Epithelial cell of proximal tubule (primary cell): ENCODE measurements at places on chromosomes 11 and 22. TPM values are rescaled to one million over a fixed set of nuclear protein-coding genes. Genes with fewer than 3 reads are reported as not detected.

The KCNJ1 gene
- not detected in 2 replicates for total RNA-seq

The IRF7 gene
- total RNA-seq, result 25.6 and 40.8 TPM in 2 replicates

DNA sequence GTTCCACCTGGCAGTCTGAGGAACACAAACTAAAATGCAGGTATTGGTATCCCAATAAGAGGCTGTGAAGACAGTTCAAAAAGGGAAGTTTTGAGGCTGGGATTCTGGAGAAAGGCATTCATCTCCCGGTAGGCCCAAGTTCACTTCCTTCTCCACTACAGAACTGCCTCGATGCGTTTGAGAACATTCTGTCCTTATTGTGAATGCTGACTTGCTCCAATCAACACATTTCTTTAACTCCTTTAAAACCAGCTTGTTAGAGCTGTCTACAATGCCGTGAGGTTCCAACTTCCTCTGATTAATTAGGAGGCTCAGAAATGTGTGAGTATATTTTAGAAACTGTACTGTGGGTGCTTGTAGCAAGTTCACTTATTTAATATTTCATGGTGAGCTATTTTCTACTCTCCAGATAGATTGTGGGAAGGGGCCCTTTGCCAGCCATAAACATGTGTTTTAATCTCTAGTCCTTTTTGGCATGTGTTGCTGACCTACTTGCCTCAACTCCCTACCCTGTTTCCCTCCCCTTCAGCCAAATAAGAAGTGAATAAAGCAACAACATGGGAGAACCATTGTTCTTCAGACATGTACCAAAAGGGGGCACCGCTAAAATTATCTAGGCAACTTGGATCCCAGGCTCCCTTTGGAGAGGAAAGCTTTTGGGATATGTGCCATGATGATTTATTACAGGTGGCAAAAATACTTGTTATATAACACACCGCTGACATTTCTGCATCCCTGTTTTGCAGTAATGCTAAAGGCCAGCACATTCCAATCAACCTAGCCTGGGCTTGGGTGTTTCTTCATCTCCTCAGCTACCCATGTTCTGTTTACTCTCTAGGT is 245.6 kb downstream of the BLID start:
- no peak for DNase-seq

- DNase-seq, result no peak
These were observed 23.9 kb downstream of the IL10RA start for GRCh38 chr11:118009864-118010737.

DNA sequence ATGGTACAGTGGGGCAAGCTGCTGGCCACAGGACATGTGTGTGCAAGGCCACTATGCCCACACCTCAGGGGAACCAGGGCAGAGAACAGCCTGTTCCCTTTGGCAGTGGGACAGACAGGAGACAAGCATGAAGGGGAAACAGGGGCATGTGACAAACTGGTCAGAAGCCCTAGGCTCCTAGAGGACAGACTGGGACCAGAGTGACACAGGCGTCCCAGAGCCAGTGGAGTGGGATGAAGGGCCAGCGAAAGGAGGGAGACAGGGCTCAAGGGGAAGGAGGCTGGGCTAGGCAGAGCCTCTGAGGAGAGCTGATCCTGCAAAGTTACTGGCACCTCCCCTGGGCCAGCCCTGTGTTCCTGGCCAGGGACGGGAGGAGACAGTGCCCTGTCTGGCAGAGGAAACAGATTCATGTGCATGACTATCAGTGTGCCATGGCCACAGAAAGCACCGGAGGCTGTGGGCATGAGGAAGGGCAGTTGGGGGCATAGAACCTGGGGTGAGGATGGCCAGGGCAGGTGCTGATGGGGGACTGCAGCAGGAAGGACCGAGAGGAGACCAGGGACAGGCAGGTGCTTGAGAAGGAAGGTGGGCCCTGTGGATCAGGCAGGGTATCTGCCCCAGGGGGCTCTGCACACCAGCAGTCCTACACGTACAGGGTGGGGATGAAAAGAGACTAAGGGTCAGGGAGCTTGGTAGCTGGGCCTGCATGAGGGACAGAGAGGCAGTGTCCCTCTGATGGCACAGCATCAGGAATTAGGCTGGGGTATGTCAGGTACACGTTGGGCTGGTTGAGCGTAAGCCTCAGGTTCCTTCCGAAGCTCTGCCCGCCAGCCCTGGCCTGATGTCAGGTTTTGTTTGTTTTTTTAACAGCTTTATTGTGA is 9.8 kb downstream of the DERL3 start:
- DNase-seq, result no peak

DNA sequence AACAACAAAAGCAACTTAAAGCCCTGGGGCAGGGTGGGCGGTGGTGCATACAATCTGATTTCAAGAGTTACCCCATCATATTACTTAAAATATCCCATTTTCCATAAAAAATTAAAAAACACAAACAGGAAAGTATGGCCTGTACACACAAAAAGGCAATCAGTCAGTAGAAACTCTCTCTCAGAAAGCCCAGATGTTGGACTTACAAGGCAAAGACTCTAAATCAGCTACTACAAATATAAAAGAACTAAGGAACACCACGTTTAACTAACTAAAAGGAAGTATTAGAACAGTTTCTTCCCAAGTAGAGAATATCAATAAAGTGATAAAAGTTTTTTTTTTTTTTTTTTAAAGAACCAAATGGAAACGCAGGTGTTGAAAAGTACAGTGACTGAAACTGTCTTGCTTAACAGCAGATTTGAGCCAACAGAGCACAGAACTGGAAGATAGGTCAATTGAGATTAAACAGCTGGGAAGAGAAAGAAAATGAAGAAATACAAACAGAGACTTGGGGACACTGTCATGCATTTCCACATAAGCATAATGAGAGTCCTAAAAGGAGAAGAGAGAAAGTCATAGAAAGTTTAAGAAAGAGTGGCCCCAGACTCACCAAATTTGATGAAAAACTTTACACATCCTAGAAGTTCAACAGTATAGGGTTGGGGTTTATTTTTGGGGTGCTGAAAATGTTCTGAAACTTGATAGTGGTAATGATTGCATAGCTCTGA is 8.6 kb downstream of the SC5D start:
- no peak for DNase-seq

DNA sequence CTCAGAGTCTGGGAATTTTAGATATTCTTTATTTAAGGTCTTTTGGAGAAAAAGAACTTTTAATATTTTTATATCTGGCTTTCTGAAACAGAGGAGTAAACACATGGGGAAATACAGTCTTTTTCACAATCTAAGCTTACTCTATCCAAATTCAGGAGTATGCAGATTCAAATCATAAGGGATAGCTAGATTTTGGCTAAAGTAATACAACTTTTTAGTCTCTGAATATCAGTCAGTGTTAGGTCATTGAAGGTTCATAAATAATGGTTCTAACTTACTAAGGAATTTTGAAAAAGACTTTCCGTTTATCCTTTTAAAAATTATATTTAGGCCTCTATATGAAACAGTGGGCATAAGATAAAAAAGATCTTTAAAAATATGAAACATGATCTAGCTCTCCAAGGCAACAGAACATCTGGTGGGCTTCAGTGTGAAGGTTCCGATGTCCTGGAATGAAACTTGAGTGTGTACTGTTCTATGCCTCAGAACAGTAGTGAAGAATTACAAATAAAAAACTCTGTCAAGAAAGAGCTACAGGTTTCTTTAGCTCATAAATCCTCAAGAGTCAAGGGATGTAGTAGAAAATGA is 165.2 kb upstream of the PDGFD start:
- no peak for DNase-seq

- DNase-seq, result no peak
These were observed 28.1 kb downstream of the MTMR2 start for GRCh38 chr11:95895815-95896214.

DNA sequence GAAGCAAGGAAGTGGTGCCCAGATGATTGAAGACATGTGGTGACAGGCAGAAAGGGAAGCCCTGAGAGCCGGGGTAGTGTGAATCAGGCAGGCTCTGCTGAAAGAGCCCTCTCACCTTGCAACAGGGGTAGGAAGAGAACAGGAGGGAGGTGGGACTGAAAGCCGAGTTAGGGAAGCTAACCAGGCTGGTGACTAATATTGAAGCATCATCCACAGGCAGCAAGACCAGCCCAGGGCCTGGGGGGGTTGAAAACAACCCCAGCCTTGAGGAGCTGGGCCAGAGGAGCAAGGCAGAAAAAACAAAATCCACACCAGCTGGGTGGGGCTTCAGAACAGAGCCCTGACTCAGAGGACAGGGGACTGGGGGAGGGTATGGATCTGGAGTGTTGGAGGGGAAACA is 35.0 kb upstream of the CRTAM start:
- no peak for DNase-seq
